ENCODE measurements at places on chromosomes 11 and 22.
A peak's percentile ranks its signal among the peaks of the same experiment; 100 is the strongest.

DNA sequence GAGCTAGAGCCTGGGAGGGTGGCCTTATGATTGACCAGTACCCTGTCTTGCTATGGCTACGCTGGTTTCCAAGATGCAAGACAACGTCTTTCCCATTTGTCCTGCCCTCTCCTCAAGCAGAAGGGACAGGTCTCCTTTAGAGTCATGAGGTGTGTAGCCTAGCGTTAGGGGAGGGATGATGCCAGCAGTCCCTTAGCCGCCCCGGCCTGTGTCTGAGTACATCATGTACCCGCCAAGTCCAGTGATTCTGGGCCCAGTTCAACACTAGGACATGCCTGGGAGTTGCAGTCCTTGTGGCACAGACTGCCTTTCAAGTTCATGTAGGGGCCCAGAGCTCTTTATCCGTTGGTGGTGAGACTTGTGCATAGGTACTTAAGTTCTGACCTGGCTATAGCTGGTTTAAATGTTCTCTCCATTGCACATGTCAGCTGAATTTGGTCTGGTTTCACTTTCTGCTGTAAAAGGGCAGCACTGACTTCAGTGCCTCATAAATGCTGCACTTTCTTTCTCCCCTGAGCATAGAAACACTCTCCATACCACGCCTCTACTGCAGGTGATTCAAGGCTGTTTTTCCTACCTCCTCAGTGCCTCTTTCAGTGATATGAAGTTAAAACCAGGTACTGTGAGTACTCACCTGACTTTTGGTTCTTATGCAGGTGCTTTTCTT is 151.1 kb downstream of the METTL15 start:
- no peak for ATAC-seq

DNA sequence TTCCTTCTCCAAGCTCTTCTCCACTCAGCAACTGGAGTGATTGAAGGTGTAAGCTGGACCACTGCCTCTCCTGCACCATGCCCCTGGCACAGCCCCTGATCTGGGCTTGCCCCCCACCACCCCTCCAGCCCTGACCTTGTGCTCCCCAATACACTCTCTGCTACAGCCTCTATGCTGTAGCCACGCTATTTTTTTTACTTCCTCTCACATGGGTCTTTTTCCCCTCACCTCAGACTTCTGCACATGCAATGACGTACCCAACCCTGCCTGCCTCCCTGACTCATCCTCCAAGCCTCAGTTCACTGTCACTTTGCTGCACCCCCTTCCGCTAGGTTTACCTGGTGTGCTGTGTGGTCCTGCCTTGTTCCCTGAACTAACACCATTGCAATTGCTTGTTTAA is 9.0 kb downstream of the CSNK2A3 start:
- no peak for ATAC-seq

DNA sequence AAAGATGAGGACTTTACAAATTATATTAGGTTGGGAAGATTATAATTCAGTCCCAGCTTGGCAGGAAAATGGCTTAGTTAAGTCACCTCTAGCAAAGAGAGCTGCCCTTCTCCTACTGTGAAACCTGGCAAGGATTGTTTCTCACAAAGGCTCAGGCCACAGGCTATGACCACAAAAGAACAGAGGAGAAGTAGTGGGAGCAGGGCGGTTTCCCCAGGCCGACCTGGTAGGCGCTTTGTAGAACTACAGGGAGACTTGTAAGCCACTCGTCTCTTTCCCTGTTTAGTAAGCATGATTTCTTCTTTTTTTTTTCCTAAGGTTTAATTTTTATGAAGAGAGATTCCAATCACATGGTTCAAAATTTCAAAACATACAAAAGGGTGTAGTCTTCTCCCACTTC is 4.6 kb downstream of the SNAP29 start:
- no peak for ATAC-seq

- ATAC-seq = peak; percentile 55
Measured at GRCh38 chr11:111834432-111835163, 36.8 kb downstream of the ALG9 start.

DNA sequence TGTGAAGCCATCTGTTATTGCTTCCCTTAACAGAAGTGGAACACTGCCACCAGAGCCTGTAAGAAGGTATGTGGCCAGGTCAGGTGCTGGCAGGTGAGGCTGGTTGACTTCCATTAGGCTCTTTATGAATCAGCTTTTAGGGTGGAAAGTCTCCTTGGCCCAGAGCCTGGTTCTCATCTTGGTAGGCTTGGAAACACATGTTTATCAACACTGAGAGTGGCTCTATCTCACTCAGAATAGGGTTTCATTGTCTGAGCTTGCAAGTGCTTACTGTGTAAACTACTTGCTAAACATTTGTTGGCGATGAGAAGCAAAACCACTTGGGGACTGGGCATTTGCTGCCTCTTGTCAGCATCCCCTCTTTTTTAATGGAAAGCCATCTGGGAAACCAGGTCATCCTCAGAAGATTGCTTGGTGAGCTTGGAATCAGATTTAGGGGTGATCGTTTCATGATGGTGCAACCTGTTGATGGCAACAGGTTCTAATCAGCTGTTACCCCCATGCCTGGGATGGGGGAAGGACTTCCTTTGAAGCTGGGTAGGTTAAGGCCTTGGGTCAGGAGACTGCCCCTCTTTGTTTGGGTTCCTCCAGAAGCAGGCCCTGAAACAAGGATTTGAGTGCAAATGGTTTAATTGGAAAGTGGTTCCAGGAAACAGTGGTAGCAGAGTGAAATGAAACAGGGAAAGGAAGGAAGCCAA is 75.0 kb upstream of the AMPD3 start:
- no peak for ATAC-seq

DNA sequence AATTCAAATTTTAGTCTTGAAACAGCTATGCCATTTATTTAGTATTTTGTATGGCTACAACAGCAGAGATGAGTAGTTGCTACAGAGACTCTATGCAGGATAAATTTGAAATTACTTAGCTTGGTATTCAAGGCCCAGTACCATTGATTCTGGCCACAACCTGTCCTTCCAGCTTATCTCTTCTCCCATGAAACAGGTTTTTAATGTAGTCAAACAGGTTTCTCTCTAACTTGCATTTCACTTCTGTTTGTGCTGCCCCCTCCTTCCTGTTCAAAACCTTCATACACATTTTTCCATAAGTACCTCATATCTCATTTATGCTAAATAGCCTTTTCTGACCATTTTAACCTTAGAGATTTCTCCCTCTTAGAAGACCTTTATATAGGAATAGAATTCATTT is 3.3 kb downstream of the USP47 start:
- no peak for ATAC-seq

DNA sequence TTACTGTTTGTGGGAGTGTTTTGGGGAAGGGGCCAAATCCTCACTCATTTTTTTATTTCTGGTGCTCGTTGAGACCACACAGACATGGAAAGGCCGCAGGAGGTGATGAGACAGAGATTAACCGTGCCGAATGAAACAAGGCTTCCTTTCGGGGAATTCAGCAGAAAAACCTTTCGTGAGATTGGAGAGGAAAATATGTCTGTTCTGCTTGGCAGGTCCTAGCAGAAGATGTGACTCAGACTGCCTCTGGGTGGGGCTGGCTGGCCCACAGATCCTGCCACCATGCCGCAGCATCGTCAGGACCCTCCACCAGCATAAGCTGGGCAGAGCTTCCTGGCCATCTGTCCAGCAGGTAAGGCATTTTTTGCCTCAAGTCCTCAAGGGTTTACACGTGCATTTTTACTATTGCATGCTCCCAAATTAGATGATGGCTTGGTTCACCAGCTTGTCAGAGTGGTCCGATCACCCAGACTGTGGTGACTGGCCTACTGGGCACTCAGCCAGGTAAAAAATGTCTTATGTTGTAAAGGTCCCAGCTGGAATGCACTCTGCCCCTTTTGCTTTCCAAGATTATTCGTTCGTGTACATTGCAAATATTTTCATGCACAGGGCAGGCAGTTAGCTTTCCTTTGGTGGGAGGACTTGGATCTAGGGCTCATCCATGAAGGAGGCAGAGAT is 1.5 kb downstream of the DDB2 start:
- ATAC-seq = peak; percentile 54

DNA sequence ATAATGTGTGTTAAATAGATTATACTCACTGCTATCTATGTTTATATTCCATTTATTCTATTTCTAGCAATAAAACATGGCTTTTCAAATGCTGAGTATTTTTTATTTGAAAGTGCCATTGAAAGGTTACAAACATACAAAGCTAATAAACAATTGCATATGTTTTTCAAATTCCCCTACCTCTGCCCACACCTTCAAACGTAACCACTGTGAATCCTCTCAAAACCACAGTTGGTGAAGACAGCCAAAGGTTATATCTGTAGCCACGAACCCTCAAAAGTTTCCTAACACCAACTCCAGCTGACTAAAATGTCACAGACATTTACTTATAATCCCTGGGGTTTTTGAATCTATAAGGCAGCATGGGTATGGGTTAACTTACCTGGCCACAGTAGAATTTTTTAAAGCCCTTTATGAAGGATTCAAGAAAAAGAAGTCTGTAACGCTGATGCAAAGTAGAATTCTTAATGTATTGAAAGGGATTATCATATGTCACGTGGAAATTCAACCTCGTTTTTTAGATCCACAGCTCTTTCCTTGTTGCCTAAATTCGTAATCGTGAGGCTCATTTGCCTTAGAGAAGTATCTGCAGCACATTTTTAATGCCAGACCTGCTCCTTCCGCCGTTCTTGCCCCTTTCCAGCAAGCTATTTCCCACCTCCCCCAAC is 122.5 kb upstream of the ZC3H12C start:
- no peak for ATAC-seq

GRCh38 chr11:2298795-2299761 is 2.6 kb downstream of the C11orf21 start:
- 0 out of 3 replicates have a peak, but pooled peaks have one; percentile 18 for ATAC-seq

DNA sequence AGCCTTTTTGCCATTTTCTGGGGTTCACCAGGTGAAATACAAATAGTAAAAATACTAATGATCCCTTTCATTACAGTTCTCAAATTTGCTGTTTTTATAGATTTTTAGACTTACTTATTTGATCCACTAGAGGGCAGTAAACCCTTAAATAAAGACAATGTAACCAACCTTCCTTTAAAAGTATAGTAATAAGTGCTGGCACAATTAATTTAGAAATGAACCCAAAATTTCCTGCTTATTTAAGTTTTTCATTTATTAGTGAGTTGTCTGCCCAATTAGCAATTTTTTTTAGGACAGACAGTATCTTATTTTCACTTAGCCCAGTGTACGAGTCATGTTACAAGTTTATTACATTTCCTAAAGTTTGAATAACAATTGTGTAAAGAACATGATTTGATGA is 4.7 kb downstream of the DDIAS start:
- ATAC-seq = no peak

DNA sequence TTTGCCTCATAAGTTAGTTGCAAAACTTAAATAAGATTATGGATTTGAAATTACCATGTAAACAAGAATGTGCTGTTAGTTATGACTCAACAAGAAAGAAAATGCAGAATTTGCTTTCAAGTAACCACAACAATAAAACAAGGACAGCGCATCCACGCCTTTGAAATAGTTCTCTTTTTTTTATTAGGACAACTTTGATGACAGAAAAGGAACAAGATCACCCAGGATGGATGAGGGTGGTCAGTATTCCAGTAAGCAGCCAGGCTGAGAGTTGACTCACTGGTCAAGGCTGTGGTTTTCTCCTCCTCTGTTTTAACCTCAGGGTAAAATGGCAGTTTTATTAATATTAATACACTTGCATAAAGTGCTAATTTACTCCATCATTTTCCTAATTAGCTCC is 544.4 kb downstream of the OPCML start:
- no peak for ATAC-seq

DNA sequence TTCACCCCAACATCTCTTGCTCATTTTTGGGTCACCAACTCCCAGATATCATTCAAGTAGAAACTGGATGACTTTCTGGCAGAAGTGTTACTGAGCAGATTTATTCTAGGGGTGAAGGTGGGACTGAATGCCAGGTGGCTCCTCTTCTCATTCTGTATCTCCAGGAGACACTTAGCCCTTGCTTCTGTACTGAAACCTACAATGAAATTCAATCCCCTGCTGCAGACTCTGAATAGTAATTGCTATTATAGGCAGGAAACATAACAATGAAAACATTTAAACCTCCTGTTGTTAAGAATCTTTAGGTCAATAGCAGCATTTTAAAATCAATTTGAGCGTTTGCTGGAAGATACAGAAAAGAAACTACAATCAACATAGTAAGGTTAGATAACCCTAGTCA is 879.4 kb upstream of the TENM4 start:
- ATAC-seq = no peak

GRCh38 chr11:33323421-33323820 is 66.2 kb downstream of the HIPK3 start:
- ATAC-seq = no peak

GRCh38 chr11:112778091-112778876 is 182.9 kb upstream of the NCAM1 start:
- no peak for ATAC-seq

GRCh38 chr11:9719566-9720289 is 55.9 kb downstream of the SWAP70 start:
- no peak for ATAC-seq

- ATAC-seq = no peak
Measured at GRCh38 chr11:16512198-16512898, 156.0 kb upstream of the SOX6 start.

Measured in SK-N-SH treated with all-trans-retinoic acid at 6 μM for 48 hours (cell line).